ENCODE measurements at places on chromosomes 16 and 17. TPM values are rescaled to one million over a fixed set of nuclear protein-coding genes. Genes with fewer than 3 reads are reported as not detected.

DNA sequence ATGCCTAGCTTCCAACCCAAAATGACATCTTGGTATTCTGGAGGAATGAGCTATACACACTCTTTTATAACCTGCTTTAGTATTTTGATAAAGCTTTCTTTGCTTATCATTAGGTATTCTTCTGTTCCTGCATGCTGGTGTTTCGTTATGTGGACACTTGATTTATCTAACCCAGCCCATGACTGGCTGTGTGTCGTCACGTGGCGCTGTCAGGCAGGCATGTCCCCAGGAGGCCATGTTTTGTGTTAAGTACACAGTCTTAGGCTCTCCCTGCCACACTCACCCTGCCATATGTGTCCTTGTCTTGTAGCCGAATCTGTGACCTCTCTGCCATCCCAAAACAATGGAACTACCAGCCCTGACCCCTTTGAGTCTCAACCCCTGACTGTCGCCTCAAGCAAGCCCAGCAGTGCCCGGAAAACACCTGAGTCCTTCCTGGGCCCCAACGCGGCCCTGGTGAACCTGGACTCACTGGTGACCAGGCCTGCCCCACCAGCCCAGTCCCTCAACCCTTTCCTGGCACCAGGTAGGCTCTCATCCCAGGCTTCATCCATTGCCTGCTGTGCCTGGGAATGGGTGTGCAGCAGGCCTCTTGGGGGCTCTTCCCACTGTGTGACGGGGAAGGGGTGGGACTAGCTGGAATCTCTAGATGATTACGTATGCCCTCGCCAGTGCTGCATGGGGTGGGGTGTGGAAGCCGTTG is 30.8 kb downstream of the B9D1 start:
- no peak overlapping the region for H3K4me3 ChIP-seq
- no peak overlapping the region for H3K27ac ChIP-seq
- H3K36me3 ChIP-seq, result peaks cover 28% of the 10 kb centered on the region
- H3K4me1 ChIP-seq, result peaks cover 3% of the 10 kb centered on the region

- no peak overlapping the region for H3K27ac ChIP-seq
- no peak for DNase-seq
- H3K4me1 ChIP-seq, result no peaks in the 10 kb centered on the region
- H3K27me3 ChIP-seq, result no peaks in the 10 kb centered on the region
- no peak overlapping the region for H3K4me3 ChIP-seq
These were observed 931.9 kb upstream of the SOX9 start for GRCh38 chr17:71188811-71189492.

GRCh38 chr16:4556112-4556511 is at the start of gene C16orf96:
TSS of gene C16orf96 (plus strand) at chr16:4556340. CDS start at chr16:4556490, 150 bp downstream.
- no peaks in the 10 kb centered on the region for H3K4me1 ChIP-seq
- no peaks in the 10 kb centered on the region for H3K27me3 ChIP-seq
- no peak within 1 kb of the TSS for H3K4me3 ChIP-seq
- no peak within 1 kb of the TSS for H3K27ac ChIP-seq
- DNase-seq, result no peak

GRCh38 chr17:16406742-16407674 is 8.4 kb upstream of the TRPV2 start:
- H3K36me3 ChIP-seq, result no peaks in the 10 kb centered on the region
- peak overlapping the region; percentile 30 for H3K4me3 ChIP-seq
- DNase-seq, result peak; percentile 78
- H3K27me3 ChIP-seq, result no peaks in the 10 kb centered on the region

DNA sequence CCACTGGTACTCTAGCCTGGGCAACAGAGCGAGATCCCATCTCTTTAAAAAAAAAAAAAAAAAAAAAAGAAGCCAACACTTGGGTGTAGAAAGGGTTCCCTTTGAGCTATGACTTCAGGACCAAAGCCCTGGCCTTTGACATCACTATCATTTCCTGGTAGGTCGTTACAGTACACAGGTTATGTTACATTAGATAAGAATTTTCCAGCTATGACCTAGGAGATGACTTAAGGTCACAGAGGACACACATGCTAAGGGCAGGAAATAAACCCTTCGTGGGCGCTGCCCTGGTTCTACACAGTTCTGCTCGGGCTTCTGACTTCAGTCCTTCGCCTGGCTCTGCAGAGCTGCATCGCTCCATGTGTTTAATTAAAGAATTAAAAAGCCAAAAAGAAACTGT is 112.0 kb downstream of the ADCY9 start:
- no peaks in the 10 kb centered on the region for H3K36me3 ChIP-seq
- H3K27me3 ChIP-seq, result no peaks in the 10 kb centered on the region
- no peak overlapping the region for H3K4me3 ChIP-seq
- H3K27ac ChIP-seq, result no peak overlapping the region
- peaks cover 22% of the 10 kb centered on the region for H3K4me1 ChIP-seq

MT1M gene
- 0.88 TPM for total RNA-seq

- H3K4me1 ChIP-seq, result no peaks in the 10 kb centered on the region
- H3K36me3 ChIP-seq, result peaks cover 11% of the 10 kb centered on the region
- H3K27me3 ChIP-seq, result no peaks in the 10 kb centered on the region
- no peak for DNase-seq
- H3K4me3 ChIP-seq, result no peak overlapping the region
These were observed 25.8 kb downstream of the WWP2 start for GRCh38 chr16:69787883-69788282.

GRCh38 chr17:60920107-60920506 is 242.5 kb downstream of the BCAS3 start:
- no peaks in the 10 kb centered on the region for H3K4me1 ChIP-seq
- no peaks in the 10 kb centered on the region for H3K36me3 ChIP-seq
- no peak overlapping the region for H3K27ac ChIP-seq
- DNase-seq, result no peak
- H3K27me3 ChIP-seq, result no peaks in the 10 kb centered on the region

CRLF3 gene
- total RNA-seq, result 16.3 TPM

DNA sequence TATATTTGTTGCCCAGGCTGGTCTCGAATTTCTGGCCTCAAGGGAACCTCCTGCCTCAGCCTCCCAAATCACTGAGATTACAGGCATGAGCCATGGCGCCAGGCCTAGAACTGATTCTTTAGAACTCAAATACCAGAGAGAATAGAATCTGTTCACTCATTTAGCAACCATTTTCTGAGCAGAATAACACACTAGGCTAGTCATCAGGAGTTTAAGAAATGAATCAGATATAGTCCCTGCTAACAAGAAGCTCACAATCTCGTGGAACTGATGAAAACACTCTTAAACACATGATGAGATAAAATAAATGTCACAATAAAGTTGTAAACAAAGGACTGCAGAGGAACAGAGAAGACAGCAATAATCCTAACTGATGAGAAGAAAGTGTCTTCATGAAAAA is 55.8 kb upstream of the ADCY9 start:
- DNase-seq, result no peak
- no peaks in the 10 kb centered on the region for H3K36me3 ChIP-seq
- no peaks in the 10 kb centered on the region for H3K27me3 ChIP-seq
- no peak overlapping the region for H3K4me3 ChIP-seq

RCVRN gene
- total RNA-seq, result not detected

- H3K4me3 ChIP-seq, result no peak overlapping the region
- no peaks in the 10 kb centered on the region for H3K27me3 ChIP-seq
- H3K4me1 ChIP-seq, result no peaks in the 10 kb centered on the region
- no peak for DNase-seq
These were observed 5.1 kb downstream of the CDIP1 start for GRCh38 chr16:4533490-4533889.

GRCh38 chr16:67428146-67428731 is 2.7 kb upstream of the HSD11B2 start:
- no peaks in the 10 kb centered on the region for H3K27me3 ChIP-seq
- no peak overlapping the region for H3K27ac ChIP-seq
- peaks cover 33% of the 10 kb centered on the region for H3K4me1 ChIP-seq

CALCOCO2 gene
- 128 TPM for total RNA-seq

DNA sequence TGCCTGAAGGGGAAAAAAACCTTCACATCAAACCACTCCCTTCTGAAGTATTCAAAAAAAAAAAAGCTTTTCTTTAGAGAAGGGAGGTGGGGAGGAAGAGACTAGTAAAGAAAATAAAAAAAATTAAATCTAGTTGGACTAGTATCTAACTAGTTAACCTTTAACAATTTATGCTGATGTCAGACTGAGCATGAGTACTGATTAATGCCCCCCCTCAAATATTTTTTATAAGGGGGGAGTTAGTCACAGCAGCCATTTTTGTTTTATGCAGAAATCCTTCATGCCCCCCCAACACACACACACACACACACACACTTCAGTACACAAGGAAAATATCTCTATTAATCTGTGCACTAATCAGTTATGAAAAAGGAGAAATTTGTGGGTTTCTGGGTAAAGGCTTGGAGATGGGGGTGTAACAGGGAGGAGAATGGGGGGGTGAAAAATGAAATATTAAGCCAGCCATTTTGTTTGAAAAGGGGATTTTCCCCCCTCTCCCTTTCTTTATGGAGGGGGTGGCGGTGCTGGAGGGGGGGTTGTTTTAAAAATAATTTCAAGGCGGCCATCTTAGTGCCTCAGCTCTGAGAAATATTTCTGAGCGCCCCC is 4.7 kb upstream of the CHD3 start:
- peaks cover 6% of the 10 kb centered on the region for H3K36me3 ChIP-seq
- no peak overlapping the region for H3K27ac ChIP-seq
- H3K27me3 ChIP-seq, result no peaks in the 10 kb centered on the region

DNA sequence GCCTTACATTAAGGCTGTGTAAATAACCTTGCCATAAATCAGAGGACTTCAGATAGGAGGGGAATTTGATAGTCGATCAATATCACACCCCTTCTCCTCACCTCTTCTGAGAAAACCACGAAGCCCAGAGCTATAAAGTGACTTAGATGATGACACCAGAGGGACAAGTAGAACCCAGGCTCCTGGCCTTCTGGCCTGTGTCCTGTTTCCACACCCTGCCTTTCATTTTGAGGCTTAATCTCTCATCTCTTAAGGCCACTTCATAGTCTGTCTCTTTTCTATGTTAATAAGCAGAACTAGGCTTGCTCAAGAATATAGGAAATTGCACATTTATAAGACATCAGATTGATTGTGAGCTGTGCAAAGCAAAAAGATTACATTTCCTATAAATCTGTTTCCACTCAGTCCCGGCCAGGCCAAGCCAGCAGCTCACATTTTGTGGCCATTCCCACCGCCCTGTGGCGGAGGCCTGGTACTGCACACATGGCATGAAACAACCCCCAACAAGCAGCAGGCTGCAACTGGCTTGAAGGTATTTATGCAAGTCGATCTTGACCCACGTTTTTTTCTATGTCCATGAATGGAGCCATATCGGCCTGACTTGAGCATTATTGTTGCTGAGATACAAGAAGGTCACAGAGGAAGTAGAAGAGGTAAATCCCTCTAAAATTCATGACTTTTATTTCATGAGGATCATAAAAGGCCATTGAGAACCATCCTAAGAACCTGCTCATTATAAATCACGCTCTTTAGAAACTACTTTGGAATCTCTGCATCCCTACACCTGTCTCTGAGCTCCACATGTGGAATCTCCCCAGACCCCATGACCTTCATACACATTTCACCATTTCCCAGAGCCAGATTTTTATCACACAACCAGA is 93.7 kb downstream of the PMP22 start:
- H3K4me1 ChIP-seq, result no peaks in the 10 kb centered on the region
- H3K36me3 ChIP-seq, result no peaks in the 10 kb centered on the region
- H3K4me3 ChIP-seq, result no peak overlapping the region

CORO6 gene
- total RNA-seq, result 8.4 TPM

DNA sequence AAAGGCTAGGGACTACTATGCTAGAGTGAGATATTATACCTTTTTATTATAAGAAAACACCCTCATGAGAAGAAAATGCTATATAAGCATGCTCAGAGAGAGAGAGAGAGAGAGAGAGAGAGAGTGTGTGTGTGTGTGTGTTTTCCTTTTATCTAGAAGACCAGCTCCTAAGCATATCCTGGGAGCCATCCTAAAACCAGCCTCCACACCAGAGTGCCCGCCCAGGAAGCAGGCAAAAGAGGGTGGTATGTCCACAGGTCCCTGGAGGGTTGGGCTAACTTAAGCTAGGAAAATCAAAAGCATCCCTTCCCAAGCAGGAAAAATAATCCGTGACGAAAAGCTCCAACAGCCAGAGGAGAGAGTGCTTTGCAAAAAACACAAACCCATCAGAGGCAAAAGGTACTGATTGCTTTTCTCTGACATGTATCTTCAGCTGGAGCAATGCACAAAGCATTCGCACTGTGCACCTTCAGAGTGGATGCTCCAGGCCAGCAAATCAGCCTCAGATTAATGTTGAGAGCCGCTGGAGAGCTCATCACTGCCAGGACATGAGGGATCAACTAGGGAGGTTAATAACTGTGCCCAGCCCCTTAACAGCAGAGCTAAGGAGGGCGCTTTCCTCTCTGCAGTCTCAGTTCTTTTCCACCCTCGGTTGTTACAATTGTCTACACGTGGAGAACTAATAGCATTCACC is 125.1 kb downstream of the SLC39A11 start:
- no peak overlapping the region for H3K27ac ChIP-seq
- no peak overlapping the region for H3K4me3 ChIP-seq
- H3K36me3 ChIP-seq, result no peaks in the 10 kb centered on the region
- no peak for DNase-seq
- H3K27me3 ChIP-seq, result no peaks in the 10 kb centered on the region

NRN1L gene
- 2.1 TPM for total RNA-seq

- DNase-seq, result no peak
- H3K4me3 ChIP-seq, result no peak overlapping the region
- H3K27me3 ChIP-seq, result no peaks in the 10 kb centered on the region
- no peaks in the 10 kb centered on the region for H3K36me3 ChIP-seq
- peaks cover 7% of the 10 kb centered on the region for H3K4me1 ChIP-seq
These were observed 62.9 kb downstream of the C16orf95 start for GRCh38 chr16:87254296-87254695.

DNA sequence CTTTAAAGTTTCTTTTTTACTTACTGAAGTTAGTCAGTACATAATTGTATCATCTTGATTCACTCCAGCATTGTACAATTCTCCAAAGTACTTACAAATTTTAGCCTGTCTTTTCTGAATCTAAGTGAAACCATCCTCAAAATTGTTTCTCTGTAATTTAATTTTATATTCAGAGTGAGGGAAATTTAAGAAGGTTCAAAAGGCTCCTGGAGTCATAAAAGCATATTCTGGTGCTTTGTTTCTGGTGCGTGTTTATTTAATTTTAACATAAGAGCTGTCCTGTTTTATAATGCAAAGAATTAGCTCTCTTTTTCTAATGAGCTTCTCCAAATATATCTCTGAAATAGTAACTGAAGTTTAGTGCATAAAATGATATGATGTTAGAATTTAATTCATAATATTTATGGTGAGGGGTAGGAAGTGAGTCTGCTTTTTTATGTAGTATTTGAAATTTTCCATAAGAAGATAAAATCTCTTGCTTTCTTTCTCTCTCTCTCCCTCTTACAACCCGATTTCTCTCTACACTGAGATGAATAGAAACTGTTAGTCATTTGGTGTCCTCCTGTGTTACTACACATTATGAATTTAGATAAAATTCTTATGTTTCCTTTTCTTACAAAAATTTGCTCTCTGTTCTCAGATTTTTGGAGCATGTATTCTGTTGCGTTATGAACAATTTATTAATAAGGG is 339.8 kb downstream of the BCAS3 start:
- H3K27ac ChIP-seq, result no peak overlapping the region
- H3K36me3 ChIP-seq, result no peaks in the 10 kb centered on the region
- no peaks in the 10 kb centered on the region for H3K4me1 ChIP-seq
- H3K27me3 ChIP-seq, result no peaks in the 10 kb centered on the region

- H3K27ac ChIP-seq, result no peak overlapping the region
- peaks cover 3% of the 10 kb centered on the region for H3K27me3 ChIP-seq
- no peaks in the 10 kb centered on the region for H3K36me3 ChIP-seq
- DNase-seq, result no peak
These were observed 80.3 kb upstream of the LHX1 start for GRCh38 chr17:36856903-36857381.

- no peaks in the 10 kb centered on the region for H3K36me3 ChIP-seq
- H3K27me3 ChIP-seq, result no peaks in the 10 kb centered on the region
- no peaks in the 10 kb centered on the region for H3K4me1 ChIP-seq
- DNase-seq, result peak; percentile 2
These were observed 215.3 kb upstream of the KIF2B start for GRCh38 chr17:53607475-53607874.

SMIM22 gene
- 80.4 TPM for total RNA-seq

SPATA22 gene
- not detected for total RNA-seq

SLX1A gene
- 96.0 TPM for total RNA-seq
